ENCODE measurements at places on chromosomes 2 and 18.

- DNase-seq = no peak
Observed at GRCh38 chr18:12516049-12516630, 108.4 kb downstream of the PRELID3A start.

GRCh38 chr2:236977063-236977851 is 108.4 kb upstream of the COPS8 start:
- no peak for DNase-seq

- no peak for DNase-seq
Observed at GRCh38 chr2:237604960-237605359, 14.4 kb upstream of the RAB17 start.

DNA sequence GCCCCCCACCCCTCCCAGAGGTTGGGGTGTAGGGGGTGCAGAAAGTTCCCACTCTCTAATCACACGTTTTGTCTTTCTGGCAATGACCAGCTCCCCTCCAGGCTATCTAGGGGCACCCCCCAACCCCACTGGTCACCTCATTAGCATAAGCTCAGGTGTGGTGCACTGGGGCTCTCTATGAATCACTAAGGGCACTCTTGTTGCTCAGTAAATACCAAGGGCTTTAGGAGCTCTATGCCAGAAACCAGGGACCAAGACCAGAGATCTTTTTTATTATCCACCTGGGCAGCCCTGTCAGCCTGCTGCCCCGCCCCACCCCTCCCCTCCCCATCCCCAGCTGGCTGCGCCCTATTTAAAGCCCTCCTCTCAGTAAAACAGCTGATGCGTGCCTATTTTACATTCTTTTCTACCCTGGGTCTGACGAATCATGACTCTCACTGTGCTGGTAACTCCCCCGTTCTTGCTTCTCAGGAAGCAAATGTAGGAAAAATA is 24.3 kb downstream of the NCK2 start:
- no peak for DNase-seq
